ENCODE measurements at places on chromosomes 13 and 19.

DNA sequence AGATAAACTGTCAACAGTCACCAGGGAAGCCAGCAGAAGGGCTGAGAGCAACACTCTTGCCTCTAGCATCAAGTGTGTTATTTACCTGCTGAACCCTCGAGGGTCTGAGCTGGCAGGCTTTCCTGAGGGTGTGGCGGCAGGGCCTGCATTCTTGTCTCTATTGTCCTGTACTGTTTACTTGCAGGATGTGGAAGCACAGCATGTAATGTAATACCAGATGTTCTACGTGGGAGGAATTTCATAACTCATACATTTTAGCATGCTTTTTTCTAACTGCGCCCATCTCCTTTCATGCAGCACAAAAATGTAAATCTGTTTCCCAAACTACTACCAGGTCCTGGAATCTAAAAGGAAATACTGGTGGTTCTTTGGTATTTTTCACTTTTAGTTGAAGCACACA is 153.1 kb downstream of the RGCC start:
- no peak for DNase-seq

GRCh38 chr13:20672772-20673171 is 30.7 kb upstream of the IL17D start:
- no peak for DNase-seq

DNA sequence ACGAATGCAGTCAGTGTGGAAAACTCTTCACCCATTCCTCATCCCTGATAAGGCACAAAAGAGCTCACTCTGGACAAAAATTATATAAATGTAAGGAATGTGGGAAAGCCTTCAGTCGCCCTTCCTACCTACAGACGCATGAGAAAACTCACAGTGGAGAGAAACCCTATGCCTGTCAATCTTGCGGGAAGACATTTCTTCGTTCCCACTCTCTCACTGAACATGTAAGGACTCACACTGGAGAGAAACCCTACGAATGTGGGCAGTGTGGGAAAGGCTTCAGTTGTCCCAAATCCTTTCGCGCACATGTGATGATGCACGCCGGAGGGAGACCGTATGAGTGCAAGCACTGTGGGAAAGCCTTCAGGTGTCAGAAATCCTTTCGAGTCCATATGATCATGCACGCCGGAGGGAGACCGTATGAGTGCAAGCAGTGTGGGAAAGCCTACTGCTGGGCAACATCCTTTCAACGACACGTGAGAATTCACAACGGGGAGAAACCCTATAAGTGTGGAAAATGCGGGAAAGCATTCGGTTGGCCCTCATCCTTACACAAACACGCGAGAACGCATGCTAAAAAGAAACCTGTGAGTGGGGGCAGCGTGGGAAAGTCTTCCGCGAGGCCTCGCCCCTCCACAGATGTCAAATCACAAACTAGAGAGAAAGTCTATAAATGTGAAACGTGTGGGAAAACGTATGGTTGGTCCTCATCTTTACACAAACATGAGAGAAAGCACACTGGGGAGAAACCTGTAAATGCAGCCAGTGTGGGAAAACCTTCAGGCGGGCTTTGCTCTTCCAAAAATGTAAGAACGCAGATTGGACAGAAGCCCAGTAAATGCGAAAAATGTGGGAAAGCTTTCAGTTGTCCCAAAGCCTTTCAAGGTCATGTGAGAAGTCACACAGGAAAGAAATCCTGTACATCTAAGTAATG is 10.5 kb downstream of the ZNF556 start:
- DNase-seq: no peak

DNA sequence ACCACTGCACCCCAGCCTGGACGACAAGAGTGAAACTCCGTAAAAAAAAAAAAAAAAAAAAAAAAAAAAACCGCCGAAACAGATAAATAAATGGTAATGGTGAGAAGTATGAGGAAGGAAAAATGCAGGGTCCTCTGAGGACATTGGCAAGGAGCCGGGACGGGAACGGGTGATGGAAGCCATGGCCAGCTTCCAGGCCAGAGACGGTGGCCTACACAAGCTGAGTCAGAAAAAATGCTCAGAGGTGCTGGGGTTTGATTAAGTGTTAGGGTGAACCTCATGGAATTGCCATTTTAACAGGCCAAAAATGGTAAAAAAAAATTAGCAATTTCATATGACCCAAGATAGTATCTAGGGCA is 866 bp upstream of the ZSWIM4 start:
- DNase-seq: no peak

DNA sequence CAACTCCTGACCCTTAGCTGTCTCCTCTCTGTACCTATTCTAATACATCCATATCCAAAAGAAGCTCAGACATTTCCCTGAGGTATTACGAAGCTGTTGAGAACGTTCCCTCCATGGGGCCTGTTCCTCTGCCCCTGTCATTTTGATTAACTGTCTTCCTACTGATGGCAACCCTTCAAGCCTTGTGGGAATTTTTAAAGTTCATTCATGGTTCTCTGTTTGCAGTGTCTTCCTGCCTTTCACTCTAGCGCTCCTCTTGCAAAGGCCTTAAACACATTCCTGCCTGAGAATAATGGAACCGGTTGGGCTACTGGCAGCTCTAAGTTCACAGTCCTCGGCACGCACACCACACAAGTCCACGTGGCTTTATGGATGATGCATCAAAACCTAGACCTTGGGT is 66.1 kb downstream of the LHFPL6 start:
- no peak for DNase-seq

DNA sequence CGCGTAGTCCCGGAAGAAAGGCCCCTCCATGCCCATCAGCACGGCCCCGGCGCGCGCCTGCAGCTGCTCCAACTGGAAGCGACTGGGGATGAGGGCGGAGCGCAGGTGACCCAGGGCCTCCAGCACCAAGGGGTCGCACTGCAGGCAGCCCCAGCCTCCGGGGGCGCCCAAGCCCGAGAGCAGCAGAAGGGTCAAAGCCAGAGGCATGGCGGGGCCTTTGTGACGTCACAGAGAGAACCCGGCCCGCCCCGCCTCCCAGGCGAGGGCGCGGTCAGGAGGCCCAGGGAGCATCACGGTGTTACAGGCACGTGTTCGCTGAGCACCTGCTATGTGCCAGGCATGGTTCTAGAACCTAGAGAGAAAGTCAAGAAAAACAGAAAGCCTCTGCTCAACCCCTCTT is at the start of gene IZUMO2:
IZUMO2 (minus strand) TSS at position 294 of the 400 bp plus-strand sequence; CDS start at position 207, 87 bp downstream.
- no peak for DNase-seq

GRCh38 chr13:24203273-24203672 is 42.8 kb downstream of the SPATA13 start:
- DNase-seq: no peak

GRCh38 chr13:75371203-75371602 is 110.8 kb downstream of the TBC1D4 start:
- no peak for DNase-seq

Data from activated gamma-delta T cell treated with anti-CD3 and anti-CD28 coated beads, Interleukin-2, amount 50 U/mL, for 16 hours (primary cell).